ENCODE measurements at places on chromosomes 12 and 14. TPM values are rescaled to one million over a fixed set of nuclear protein-coding genes. Genes with fewer than 3 reads are reported as not detected.

Gene CACNA2D4
- 13.0 TPM for total RNA-seq

Gene TMEM119
- 3.1 TPM for total RNA-seq

Gene RNASE3
- total RNA-seq = not detected

Gene CKB
- total RNA-seq = 173 TPM

Gene NGB
- total RNA-seq = not detected

Gene PGF
- total RNA-seq = 9.5 TPM

Gene TAS2R42
- not detected for total RNA-seq

Gene DRAM1
- 25.5 TPM for total RNA-seq

Gene FAM186B
- not detected for total RNA-seq

Gene CCDC196
- not detected for total RNA-seq

Gene AQP5
- not detected for total RNA-seq

Gene SLC6A13
- total RNA-seq = not detected

Gene ANKRD52
- total RNA-seq = 19.2 TPM

Gene RSRC2
- 126 TPM for total RNA-seq

Gene SLCO1B1
- total RNA-seq = not detected

Gene FOXN4
- not detected for total RNA-seq

Gene EFS
- 7.0 TPM for total RNA-seq

Gene SLC6A12
- total RNA-seq = 2.5 TPM

Gene TGM1
- 49.7 TPM for total RNA-seq

Gene TPH2
- total RNA-seq = not detected

Gene MANSC4
- not detected for total RNA-seq

Gene MSI1
- total RNA-seq = 0.37 TPM

Gene PDE3A
- total RNA-seq = 13.4 TPM

Gene SMCO2
- total RNA-seq = not detected

Gene MYH6
- not detected for total RNA-seq

Gene OTX2
- total RNA-seq = not detected

Gene OTUB2
- total RNA-seq = 0.84 TPM

Gene TBC1D30
- 2.6 TPM for total RNA-seq

Gene SYT10
- total RNA-seq = not detected

Gene CLEC1A
- 16.7 TPM for total RNA-seq

Gene SVOP
- not detected for total RNA-seq

Gene TNFAIP2
- 184 TPM for total RNA-seq

Gene EGLN3
- 19.2 TPM for total RNA-seq

Gene GPN3
- 19.5 TPM for total RNA-seq

Gene TGFB3
- total RNA-seq = 54.4 TPM

Gene TPPP2
- not detected for total RNA-seq

Gene TIMM9
- 42.6 TPM for total RNA-seq

Gene OR11H7
- total RNA-seq = not detected

Gene FBXL14
- total RNA-seq = 7.3 TPM

Gene RND1
- total RNA-seq = 1.3 TPM

Gene FAR2
- total RNA-seq = 15.8 TPM

Gene CYP27B1
- 2.8 TPM for total RNA-seq

All from omental fat pad (tissue), 4 donors.